Left kidney (tissue), 8 donors: ENCODE measurements at places on chromosomes 4 and X. TPM values are rescaled to one million over a fixed set of nuclear protein-coding genes. Genes with fewer than 3 reads are reported as not detected.

DNA sequence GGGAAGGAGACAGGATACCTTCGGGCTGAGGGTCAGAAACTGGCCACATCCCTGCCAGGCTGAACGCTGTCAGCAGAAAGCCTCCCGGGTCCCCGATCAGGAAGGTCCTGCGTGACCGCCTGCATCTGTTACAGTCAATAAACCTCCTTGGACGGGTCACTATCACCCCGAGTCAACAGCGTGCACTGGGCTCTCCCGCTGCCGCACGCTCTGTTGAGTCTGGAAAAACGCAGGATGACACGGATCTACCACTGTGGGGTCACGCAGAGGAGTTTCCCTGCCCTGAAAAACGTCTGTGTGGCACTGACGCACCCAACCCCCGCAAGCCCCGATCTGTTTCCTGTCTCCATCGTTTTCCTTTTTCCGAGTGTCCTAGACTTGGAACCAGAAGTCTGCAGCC is 12.1 kb downstream of the PPP2R3B start:
- DNase-seq = no peak

GRCh38 chrX:108163333-108164082 is 71.9 kb downstream of the ATG4A start:
- DNase-seq = no peak

Gene MAGEC3
- polyA plus RNA-seq = 0.37 TPM

- DNase-seq = no peak
These were observed at the start of gene MAGEB18 for GRCh38 chrX:26138274-26138673. Gene MAGEB18, plus strand, starts transcription at chrX:26138343. Its CDS starts 643 bp downstream, at chrX:26138986.

DNA sequence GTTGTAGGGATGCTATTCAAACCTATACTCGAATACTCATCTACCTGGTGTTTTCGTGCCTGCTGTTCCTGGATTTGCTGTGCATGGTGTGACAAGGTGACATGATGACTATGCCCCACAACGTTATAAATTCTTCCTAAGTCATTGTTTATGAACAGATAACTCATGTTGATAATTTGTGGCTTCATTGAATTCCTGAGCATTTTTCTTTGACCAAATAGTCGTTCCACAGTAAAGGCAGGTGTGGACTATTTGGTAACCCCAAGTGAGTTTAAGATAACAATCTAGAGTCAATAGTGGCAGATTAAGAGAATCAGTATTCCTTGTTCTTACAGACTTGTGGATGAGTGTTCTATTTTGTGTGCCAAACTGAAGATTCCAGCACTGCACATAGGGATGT is 59.9 kb downstream of the SNX25 start:
- no peak for DNase-seq

Gene NDUFC1
- polyA plus RNA-seq = 86.9 TPM

DNA sequence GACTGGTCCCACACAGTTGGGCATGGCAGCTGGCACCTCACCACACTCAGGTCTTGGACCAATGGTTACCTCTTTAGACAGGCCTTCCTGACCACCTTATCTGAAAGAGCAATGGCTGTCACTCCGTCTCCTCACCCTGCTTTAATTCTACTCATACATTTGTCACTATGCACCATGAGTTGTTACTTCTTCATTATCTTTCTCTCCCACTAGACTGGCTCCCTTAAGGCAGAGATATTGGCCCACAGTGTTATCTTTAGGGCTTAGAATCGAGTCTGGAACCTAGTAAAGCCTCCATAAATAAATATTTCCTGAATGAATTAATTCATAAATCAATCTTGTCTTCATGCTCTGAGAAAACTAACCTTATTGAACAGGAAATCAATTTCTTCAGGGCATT is 46.6 kb downstream of the DCHS2 start:
- DNase-seq = no peak

- no peak for DNase-seq
These were observed 158.0 kb downstream of the PALLD start for GRCh38 chr4:168654848-168655174.

DNA sequence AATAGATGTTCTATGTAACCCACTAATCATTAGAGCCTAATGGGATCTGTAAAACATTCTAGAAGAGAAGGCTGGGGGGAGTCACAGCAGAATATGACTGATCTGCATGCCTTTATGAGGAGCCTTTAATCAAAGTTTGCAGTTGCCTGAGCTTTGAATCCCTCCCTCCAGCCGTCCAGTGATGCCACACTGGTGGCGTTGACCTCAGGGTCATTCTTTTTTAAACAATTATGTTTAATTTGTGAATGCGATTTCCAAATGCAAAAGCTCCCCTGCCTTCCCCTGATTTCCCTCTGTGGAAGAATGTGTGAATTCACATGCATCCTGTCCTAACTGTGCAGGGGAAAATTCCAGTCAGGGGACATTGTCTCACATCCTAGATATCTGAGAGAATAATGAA is 199.7 kb upstream of the GPR101 start:
- no peak for DNase-seq

Gene SLBP
- 90.2 TPM for polyA plus RNA-seq

Gene COL25A1
- polyA plus RNA-seq = 19.6 TPM

Gene CXCL10
- polyA plus RNA-seq = 0.93 TPM

DNA sequence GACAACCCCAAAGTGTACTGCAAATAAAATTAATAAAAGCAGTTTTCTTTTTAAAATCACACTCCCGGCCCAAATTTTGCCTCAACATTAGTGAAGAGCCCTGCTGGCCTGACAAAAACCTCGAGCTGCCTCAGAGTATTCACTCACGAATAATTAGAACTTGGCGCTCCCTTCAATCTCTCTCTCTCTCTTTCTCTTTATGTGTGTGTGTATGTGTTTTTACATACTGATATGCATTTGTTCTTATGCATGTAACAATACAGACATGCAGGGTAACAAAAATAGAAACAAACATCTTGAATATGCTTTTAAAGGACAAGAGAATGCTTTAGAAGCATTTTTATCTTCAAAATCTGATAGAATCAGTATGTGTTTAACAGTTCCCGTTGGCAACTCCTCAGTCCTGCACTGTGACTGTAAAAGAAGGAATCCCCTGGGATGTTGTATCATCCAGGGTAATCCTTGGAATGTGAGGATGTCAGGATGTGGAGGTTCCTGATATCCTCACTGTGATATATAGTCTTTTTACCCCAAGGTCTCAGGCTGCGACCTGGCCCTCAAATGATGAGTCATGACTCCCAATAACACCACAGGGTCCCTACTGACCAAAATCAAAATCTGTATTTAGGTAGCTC is 53.0 kb downstream of the PTCHD1 start:
- DNase-seq = no peak

Gene ZIC3
- not detected for polyA plus RNA-seq

GRCh38 chr4:102809190-102809589 is 18.2 kb downstream of the UBE2D3 start:
- no peak for DNase-seq

- DNase-seq = no peak
These were observed 47.0 kb downstream of the SPRY1 start for GRCh38 chr4:123443401-123444289.

- no peak for DNase-seq
These were observed 29.5 kb upstream of the IRF2 start for GRCh38 chr4:184503869-184504300.

GRCh38 chrX:11540532-11541377 is 125.0 kb downstream of the ARHGAP6 start:
- DNase-seq = no peak

GRCh38 chrX:40897718-40898270 is 162.5 kb upstream of the MED14 start:
- DNase-seq = peak; percentile 43

- DNase-seq = no peak
These were observed 19.3 kb downstream of the ARHGEF9 start for GRCh38 chrX:63765712-63766111.

Gene BGN
- 148 TPM for polyA plus RNA-seq

GRCh38 chr4:62457356-62457755 is 1257.2 kb downstream of the ADGRL3 start:
- no peak for DNase-seq

GRCh38 chrX:85309717-85310116 is 65.9 kb downstream of the ZNF711 start:
- no peak for DNase-seq

DNA sequence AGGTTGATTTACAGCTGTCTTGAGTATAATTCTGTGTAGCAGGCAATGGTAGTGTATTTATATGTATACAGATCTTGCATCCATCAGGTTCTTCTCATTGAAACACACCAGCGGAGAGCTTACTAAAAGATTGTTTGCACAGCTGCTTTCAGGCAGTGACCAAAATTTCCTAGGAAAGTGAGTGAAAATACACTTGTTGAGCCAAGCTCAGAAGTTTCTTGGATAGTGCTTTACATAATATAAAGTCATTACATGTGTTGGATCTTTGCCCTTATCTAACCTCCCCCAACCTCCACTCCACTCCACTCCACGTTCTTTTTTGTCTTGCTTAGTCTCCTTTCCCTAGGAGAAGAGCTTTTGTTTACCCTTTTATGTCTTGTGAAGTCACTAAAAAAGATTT is 34.1 kb downstream of the CNKSR2 start:
- no peak for DNase-seq

DNA sequence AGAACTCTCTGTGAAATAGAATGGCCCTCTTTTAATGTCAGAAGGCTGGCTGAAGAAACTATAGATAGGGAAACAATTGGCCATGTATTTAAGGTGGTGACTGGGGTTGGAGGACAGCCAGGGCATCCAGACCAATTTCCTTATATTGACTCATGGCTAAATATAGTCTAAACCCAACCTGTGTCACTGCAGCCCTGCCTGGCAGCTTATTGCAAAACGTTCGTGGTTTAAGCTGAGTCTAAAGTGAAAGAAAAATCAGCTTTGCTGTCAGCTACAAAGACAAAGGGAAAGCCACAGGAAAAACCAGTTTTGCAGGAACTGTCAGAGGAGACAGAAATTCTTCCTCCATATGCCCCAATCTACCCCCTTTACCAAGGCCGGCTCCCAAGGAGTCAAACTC is 902.8 kb upstream of the NDST4 start:
- no peak for DNase-seq

- DNase-seq = no peak
These were observed 234.1 kb downstream of the DHRSX start for GRCh38 chrX:2266445-2267349.

Gene HS6ST2
- polyA plus RNA-seq = 21.1 TPM
